ENCODE measurements at places on chromosomes 3 and 15.

DNA sequence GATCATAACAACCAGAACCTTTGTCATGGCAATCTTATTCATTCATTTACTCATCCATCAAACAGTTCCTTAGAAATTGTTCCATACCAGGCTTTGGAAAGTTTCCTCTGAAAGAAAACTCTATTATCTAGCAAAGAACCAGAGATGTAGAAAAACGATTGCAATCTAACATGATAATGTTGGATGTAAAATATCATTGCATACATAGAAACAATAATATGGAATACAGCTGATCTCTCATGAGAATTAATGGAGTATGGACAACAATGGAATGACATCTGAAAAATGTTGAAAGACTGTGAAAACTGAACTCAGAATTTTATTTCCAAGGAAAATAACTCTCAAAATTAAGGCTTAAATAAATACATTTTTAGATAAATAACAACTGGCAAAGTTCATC lies 665.4 kb downstream of the NLGN1 start:
- no peak for DNase-seq

DNA sequence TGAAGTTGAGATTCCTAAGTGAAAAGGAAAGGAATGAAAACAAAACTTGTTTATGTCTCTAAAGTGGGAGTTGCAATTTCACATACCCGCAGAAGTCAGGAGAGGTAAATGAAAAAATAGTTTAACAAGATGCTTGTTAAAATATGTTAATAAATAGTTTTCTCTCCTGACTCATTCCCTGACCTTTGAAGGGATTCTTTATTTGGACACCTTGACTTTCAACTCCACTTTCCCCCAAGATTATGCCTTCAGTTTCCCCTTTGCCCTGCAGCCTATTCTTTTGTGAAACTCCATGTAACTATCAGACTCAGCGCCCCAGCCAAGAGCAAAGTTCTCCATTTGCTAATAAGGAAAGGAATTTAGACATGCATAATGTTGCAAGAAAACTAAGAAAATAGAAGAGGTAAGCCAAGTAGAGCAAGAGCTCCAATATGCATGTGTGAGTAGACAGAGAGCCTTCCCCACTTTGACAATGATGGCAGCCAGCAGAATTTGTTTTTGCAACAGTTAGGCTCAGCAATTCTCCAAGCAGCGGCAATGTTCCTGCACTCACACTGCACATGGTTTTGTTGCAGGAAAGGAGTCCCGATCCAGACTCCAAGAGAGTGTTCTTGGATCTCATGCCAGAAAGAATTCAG lies 61.2 kb downstream of the CD200 start:
- DNase-seq, result no peak

- DNase-seq, result no peak
These were observed 35.8 kb downstream of the BHLHE40 start for GRCh38 chr3:5015056-5015455.

DNA sequence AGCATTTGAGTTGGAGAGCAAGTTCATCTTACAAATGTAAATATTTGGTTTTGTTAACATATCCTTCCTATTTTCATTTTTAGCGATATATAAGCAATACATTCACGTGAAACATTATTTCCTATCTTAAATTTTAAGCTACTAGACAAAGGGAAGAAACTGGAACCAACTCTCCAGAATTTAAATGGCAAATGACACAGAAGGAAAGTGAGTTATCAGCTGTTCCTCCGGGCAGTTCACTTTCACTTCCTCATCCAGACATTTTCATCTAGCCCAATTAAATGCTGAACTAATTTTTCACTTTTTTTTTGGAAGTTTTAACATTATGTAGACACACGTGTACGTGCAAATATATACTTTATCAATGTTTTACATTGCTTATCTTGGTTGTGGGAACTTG lies 58.7 kb downstream of the MORC1 start:
- no peak for DNase-seq

- no peak for DNase-seq
These were observed 134.2 kb downstream of the WDR72 start for GRCh38 chr15:53625260-53625659.

GRCh38 chr3:50293079-50293801 lies 1.0 kb upstream of the IFRD2 start:
- DNase-seq, result no peak

GRCh38 chr3:183503746-183504145 lies 51.8 kb downstream of the KLHL6 start:
- no peak for DNase-seq

- no peak for DNase-seq
These were observed 61.0 kb downstream of the OTOL1 start for GRCh38 chr3:161557445-161558150.

DNA sequence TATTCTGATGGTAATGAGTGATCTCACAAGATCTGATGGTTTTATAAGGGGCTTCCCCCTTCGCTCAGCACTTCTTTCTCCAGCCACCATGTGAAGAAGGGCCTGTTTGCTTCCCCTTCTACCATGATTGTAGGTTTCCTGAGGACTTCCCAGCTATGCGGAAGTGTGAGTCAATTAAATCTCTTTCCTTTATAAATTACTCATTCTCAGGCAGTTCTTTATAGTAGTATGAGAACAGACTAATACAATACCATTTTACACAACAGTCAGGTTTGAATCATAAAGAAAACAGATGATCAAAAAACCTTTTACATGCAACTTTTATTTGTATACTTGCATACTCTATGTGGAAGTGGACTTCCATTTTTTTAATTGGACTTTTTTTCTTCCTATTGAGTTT lies 46.7 kb upstream of the CBLB start:
- no peak for DNase-seq

GRCh38 chr3:53518495-53518981 lies 24.1 kb downstream of the CACNA1D start:
- DNase-seq, result no peak

Data from NCI-H1417 (cell line).